ENCODE measurements at places on chromosomes 2 and 18.

DNA sequence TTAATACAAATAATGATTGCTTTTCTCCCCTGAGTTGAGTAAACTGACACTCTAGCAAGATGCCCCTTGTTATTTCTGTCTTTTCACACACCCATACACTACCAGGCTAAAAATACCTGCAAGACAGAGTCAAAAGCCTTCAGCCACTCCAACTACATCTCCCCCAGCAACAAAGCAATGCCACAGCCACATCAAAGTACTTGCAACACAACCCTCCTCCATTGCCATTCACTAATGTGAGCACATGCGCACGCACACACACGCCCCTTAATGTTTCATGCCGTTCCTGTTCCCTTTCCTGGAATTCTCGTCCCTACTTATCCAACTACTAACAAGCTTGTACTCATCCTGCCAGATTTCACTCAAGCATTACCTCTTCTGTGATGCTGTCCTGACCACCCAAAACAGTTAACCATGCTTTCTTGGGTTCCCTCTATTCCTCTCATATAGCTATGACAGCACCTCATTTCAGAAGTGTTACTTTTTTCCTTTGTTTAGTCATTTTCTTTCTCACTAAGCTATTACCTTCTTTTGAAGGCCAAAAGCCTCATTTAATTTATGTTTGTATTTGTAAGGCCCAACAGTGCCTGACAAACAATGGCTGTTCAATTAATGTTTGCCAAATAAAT lies 29.6 kb downstream of the SLC25A12 start:
- no peak for DNase-seq

- no peak for DNase-seq
Observed at GRCh38 chr2:100921685-100922161, 80.4 kb upstream of the RPL31 start.

DNA sequence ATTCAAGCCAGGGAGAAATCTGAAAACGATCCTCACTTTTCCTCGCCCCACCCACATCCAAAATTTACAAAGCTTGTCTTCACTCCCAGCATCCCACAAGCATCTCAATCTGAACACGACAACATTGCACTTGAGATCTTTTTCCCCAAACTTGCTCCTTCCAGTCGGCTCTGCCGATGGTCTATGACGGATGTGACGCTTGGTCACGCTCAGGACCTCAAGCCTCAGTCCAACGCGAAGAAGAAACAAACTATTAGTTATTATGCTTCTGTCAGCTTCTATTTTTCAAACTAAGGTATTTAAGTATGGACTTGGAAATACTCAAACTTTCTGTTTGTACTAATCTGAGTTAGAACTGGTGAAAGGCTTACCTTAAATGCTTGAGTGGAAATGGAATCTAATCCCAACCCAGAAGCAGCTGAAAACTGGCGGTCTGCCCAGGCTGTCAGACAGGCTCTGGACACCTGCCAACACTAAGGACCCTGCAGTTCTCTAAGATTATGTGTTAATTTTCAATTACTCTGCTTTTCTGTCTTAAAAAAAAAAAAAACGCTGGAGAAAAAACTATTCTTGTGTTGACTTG lies 132.1 kb upstream of the DNMT3A start:
- no peak for DNase-seq

DNA sequence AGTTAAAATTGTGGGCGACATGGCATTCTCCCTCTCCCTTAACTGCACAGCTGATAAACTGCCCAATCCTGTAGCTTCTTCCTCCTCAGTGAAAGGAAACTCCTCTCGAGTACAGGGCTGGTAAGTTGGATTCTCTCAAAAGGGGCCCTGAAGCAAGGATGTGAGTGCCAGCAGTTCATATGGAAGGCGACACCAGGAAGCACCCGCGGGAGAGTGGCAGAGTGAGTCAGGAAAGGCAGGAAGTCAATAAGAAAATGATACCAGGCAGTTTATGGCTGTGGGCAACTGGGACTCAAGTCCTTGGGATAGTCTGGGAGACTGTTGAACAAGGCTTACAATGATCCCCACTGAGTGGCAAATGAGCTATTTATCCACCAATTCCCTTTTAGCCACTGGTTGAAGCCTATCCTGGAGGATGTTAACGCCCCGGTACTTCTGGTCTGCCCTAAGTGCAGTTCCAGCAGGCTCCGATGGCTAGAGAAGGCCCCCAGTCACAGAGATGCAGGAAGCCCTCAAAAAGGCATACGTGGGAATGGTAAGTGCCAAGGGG lies 34.8 kb downstream of the ABHD3 start:
- DNase-seq = no peak

- no peak for DNase-seq
Observed at GRCh38 chr2:170425281-170425751, 247.4 kb downstream of the MYO3B start.
